Osteocyte (in vitro differentiated cells): ENCODE measurements at places on chromosomes 4 and X. TPM values are rescaled to one million over a fixed set of nuclear protein-coding genes. Genes with fewer than 3 reads are reported as not detected.

GRCh38 chr4:180335566-180335965, 1907.6 kb upstream of the TENM3 start:
- no peak for DNase-seq
- peaks cover 28% of the 10 kb centered on the region for H3K4me1 ChIP-seq
- no peak overlapping the region for H3K27ac ChIP-seq
- H3K4me3 ChIP-seq = no peak overlapping the region

- no peak for DNase-seq
- peaks cover 20% of the 10 kb centered on the region for H3K4me1 ChIP-seq
- H3K4me3 ChIP-seq = no peak overlapping the region
- no peak overlapping the region for H3K27ac ChIP-seq
Observed at GRCh38 chr4:185925910-185926360, 113.9 kb upstream of the SORBS2 start.

GRCh38 chr4:158534727-158535126, 13.0 kb downstream of the RXFP1 start:
- peaks cover under 1% of the 10 kb centered on the region for H3K27me3 ChIP-seq
- no peaks in the 10 kb centered on the region for H3K36me3 ChIP-seq
- no peak for DNase-seq
- peaks cover 6% of the 10 kb centered on the region for H3K4me1 ChIP-seq

DNA sequence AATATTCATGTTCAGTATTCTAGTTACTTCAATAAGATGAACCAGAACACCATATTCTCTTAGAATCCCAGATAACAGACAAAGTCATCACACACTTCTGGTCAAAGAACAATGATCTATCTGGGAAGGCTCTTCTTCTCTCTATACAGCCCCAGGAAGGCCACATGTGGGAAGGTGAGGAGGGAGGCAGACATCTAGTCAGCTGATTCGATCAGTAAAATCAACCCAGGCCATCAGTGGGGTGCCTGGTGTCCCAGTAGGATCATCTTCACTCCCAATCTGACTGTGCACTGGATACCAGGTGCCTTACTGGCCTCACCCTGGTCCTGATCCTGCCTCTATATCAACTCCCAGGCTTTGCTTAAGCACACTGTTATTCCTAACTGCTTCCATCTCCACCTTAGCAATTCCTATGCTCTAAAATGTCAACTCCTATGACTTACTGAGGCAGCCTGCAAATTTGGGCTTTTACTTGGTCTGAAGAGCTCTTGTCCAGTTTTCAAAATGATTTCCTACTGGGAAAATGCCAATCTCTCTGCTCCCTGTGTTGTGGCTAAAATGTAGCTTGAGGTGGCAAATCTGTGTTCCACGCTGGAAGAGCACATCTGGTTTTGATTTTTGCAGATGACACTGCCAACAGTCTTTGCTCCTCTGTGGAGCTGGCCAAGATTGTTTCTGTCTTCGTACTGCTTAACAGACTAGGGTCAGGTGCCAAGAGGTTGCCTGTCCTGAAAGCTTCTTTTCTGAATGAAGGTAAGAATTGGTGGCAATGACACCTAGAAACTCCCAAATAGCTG, 128.7 kb downstream of the MGST2 start:
- peaks cover 22% of the 10 kb centered on the region for H3K4me1 ChIP-seq
- no peak overlapping the region for H3K4me3 ChIP-seq
- H3K36me3 ChIP-seq = no peaks in the 10 kb centered on the region
- DNase-seq = no peak
- no peaks in the 10 kb centered on the region for H3K27me3 ChIP-seq

- peak overlapping the region; percentile 76 for H3K27ac ChIP-seq
- no peaks in the 10 kb centered on the region for H3K27me3 ChIP-seq
- DNase-seq = no peak
- peaks cover 62% of the 10 kb centered on the region for H3K4me1 ChIP-seq
Observed at GRCh38 chrX:9534686-9535085, 69.8 kb downstream of the TBL1X start.

DNA sequence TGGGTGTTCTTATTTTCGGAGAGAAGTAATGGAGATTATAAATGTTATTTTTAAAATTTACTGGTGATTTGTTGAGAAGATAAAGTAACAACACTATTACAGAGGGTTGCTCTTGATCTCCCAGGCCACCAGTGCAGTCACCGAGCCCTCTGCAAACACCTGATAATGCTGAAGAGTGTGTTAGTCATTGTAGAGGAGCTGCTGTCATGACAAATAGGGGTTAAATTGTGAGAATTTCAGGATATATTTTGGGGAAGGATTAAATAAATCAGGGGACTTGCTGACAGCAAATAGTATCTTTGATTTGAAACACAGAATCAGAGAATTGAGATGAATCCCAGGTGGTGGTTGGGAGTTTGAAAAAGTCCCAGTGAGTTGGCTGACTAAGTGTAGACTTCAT, 16.7 kb upstream of the HAND2 start:
- H3K4me1 ChIP-seq = no peaks in the 10 kb centered on the region
- no peaks in the 10 kb centered on the region for H3K36me3 ChIP-seq
- DNase-seq = no peak
- H3K27me3 ChIP-seq = peaks cover 70% of the 10 kb centered on the region
- no peak overlapping the region for H3K27ac ChIP-seq

DNA sequence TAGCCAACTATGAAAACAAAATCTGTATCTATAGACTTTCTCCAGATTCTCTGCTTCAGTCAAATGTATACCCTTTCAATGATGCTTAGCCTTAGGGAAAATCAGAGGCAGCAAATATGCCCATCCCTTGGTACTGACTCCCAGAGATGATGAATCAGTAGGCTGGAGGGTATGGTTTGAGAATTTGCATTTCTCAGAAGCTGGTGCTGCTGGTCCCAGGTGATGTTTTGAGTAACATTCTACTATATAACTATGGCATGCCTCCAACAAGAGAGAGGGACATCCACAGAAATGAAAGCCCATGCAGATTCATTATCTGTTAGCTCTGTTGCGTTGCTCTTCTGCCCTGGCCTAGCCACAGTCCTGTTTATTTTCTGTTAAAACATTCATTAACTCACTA, 13.6 kb downstream of the TNIP3 start:
- H3K4me1 ChIP-seq = no peaks in the 10 kb centered on the region
- no peaks in the 10 kb centered on the region for H3K36me3 ChIP-seq
- no peak overlapping the region for H3K4me3 ChIP-seq
- no peaks in the 10 kb centered on the region for H3K27me3 ChIP-seq

GRCh38 chr4:81631958-81632441, 160.3 kb upstream of the RASGEF1B start:
- no peak overlapping the region for H3K27ac ChIP-seq
- no peak overlapping the region for H3K4me3 ChIP-seq
- H3K27me3 ChIP-seq = peaks cover 2% of the 10 kb centered on the region
- no peaks in the 10 kb centered on the region for H3K36me3 ChIP-seq
- no peaks in the 10 kb centered on the region for H3K4me1 ChIP-seq

- H3K36me3 ChIP-seq = peaks cover 25% of the 10 kb centered on the region
- no peak for DNase-seq
- H3K4me1 ChIP-seq = peaks cover 77% of the 10 kb centered on the region
- no peak overlapping the region for H3K4me3 ChIP-seq
- peak overlapping the region; percentile 74 for H3K27ac ChIP-seq
Observed at GRCh38 chr4:94507708-94508107, 56.0 kb downstream of the PDLIM5 start.

DNA sequence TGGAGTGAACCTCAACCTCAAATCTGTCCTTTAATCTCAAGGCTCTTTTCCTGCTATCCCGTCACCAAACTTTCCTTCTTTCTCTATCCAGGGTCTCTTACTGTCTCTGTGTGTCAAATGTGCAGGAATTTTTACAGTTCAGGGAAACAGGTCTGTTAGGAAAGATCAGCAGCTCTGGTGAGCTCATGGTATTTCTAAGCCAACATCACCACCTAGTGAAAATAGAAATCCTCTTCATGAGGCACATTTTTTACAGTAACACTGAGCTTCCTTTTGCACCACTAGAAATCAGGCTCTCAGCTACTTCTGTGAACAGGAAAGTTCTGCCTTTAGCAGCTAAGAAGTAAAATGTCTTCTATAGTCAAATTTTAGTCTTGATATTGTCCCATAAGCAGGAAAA, 39.6 kb downstream of the NUDT11 start:
- H3K36me3 ChIP-seq = no peaks in the 10 kb centered on the region
- no peaks in the 10 kb centered on the region for H3K4me1 ChIP-seq
- no peak overlapping the region for H3K4me3 ChIP-seq
- no peak overlapping the region for H3K27ac ChIP-seq
- DNase-seq = no peak

DNA sequence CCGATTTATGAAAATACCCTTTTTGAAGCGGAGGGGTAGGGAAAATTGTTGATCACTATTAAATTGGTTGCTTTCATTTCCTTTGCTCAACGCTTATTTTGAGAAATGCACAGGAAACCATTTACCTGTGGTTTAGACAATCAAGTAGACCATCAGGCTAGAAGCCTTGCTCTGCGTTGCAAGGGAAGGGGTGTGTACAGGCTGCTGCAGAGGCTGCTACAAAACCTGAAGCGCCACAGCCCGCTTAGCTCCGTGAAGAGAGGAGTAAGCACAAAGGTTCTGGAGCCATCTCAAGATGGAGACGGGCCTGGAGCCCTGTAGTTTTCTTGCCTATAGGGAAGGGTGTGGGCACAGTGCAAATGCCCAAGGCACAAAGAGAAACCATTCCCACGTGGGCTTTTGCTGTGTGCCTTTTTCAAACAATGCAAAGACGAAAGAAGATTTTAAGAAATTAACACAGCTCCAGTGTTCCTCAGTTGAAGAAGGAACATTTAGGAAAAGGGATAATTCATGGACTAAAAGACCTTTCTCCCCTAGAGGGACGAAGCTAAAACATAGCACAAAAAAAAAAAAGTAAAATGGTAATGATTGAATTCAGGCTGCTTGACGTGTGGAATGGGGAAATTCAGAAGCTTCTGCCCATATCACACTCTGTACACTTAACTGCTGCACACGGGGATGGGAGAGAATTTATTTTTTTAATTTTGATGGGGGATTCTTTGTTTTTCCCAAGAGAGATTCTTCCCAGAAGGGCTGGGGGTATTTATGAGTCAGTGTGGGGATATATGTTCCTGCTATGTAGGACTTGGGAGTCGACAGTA, 3.5 kb downstream of the TMSB4X start:
- peak overlapping the region; percentile 90 for H3K27ac ChIP-seq
- H3K4me1 ChIP-seq = peaks cover 37% of the 10 kb centered on the region
- H3K4me3 ChIP-seq = peak overlapping the region; percentile 89
- no peak for DNase-seq
- peaks cover 24% of the 10 kb centered on the region for H3K36me3 ChIP-seq

DNA sequence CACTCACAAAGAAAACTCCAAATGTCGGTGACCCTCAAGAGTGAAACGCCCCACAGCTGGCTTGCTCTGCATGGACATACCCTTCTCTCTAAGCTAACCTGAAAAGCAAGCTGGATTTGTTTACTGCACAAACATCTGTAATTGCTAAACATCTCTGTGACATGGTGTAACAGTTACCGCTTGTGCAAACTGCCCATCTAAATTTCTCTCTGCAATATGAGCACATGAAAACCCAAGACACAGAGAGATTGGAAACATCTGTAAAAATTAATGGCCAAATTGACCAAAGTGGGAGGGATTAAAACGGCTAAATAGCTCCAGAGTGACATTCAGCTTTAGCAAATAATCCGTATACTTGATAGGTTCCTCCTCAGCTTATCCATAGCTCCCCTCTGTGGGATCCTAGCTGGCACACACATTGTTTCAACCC, 155.0 kb upstream of the MAP3K15 start:
- DNase-seq = no peak
- no peaks in the 10 kb centered on the region for H3K36me3 ChIP-seq
- H3K4me1 ChIP-seq = peaks cover 69% of the 10 kb centered on the region
- peak overlapping the region; percentile 71 for H3K4me3 ChIP-seq

DNA sequence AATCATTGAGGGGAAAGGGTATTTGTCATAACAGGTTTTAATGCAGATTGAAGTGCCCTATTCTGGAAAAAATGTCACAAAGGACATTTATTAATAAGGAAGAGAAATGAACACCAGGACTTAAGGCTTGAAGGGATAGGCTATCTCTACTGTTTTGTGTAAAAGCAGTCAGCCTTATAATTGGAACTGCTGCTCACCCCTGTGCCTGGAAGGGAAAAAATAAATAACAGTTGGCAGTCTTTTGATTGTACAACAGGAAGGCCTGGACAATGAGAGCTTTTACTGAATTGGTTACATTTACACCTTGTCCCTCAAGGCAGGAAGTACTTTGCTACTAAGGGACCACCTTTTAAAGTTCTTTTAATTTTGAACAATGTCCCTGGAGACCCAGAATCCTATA, 17.8 kb upstream of the MAGED4 start:
- no peak overlapping the region for H3K27ac ChIP-seq
- H3K4me1 ChIP-seq = no peaks in the 10 kb centered on the region
- no peak for DNase-seq
- H3K27me3 ChIP-seq = peaks cover 13% of the 10 kb centered on the region
- no peaks in the 10 kb centered on the region for H3K36me3 ChIP-seq
- H3K4me3 ChIP-seq = no peak overlapping the region

GRCh38 chrX:17635231-17635630, 102.1 kb upstream of the SCML1 start:
- H3K36me3 ChIP-seq = no peaks in the 10 kb centered on the region
- H3K27me3 ChIP-seq = no peaks in the 10 kb centered on the region
- H3K4me1 ChIP-seq = peaks cover 22% of the 10 kb centered on the region
- peak; percentile 88 for DNase-seq
- no peak overlapping the region for H3K27ac ChIP-seq

- peak overlapping the region; percentile 95 for H3K27ac ChIP-seq
- DNase-seq = peak; percentile 86
- peaks cover 12% of the 10 kb centered on the region for H3K36me3 ChIP-seq
- H3K4me3 ChIP-seq = peak overlapping the region; percentile 95
- H3K27me3 ChIP-seq = no peaks in the 10 kb centered on the region
Observed at GRCh38 chr4:65668201-65669089, 1.8 kb downstream of the EPHA5 start.

The FRG2 gene
- total RNA-seq = not detected in 2 replicates

The GABRB1 gene
- not detected in 2 replicates for total RNA-seq

The ANK2 gene
- 17.2 and 20.8 TPM in 2 replicates for total RNA-seq

The FABP2 gene
- 0.13 TPM in 1 of 2 replicates, not detected in the other for total RNA-seq

The TEX11 gene
- total RNA-seq = not detected in 2 replicates

The ZNF81 gene
- 8.7 and 9.6 TPM in 2 replicates for total RNA-seq

The JCHAIN gene
- total RNA-seq = not detected in 2 replicates

The SPATA18 gene
- total RNA-seq = 11.9 and 13.4 TPM in 2 replicates

The COL25A1 gene
- total RNA-seq = 1.3 and 1.8 TPM in 2 replicates

The SHOX gene
- 0.21 TPM in 1 of 2 replicates, not detected in the other for total RNA-seq

The PAGE2 gene
- not detected in 2 replicates for total RNA-seq
